ENCODE measurements at places on chromosomes 4 and X.
A peak's percentile ranks its signal among the peaks of the same experiment; 100 is the strongest.

DNA sequence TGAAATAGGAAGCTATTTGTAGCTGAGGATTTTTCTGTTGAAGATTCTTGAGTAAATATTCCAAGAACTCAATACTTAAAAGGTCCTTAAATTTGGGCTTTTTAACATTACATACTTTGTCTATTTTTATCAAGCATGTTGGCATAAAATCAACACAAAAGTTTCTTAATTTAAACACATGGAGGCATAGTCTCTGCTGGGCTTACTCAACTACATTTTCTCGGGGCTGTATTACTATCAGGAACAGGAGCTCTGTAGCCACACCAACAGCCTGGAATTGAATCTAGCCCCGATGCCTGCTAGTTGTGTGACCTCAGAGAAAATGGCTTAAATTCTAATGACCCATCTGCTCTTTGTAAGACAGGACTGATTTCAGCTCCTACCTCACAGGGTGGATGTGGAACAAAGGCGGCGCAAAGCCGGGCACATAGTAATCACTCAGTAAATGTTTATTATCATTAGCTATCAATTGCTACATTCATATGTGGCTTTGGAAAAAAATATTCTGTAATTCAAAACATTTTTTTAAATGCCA, 207.0 kb downstream of the NSUN7 start:
- no peak for DNase-seq

DNA sequence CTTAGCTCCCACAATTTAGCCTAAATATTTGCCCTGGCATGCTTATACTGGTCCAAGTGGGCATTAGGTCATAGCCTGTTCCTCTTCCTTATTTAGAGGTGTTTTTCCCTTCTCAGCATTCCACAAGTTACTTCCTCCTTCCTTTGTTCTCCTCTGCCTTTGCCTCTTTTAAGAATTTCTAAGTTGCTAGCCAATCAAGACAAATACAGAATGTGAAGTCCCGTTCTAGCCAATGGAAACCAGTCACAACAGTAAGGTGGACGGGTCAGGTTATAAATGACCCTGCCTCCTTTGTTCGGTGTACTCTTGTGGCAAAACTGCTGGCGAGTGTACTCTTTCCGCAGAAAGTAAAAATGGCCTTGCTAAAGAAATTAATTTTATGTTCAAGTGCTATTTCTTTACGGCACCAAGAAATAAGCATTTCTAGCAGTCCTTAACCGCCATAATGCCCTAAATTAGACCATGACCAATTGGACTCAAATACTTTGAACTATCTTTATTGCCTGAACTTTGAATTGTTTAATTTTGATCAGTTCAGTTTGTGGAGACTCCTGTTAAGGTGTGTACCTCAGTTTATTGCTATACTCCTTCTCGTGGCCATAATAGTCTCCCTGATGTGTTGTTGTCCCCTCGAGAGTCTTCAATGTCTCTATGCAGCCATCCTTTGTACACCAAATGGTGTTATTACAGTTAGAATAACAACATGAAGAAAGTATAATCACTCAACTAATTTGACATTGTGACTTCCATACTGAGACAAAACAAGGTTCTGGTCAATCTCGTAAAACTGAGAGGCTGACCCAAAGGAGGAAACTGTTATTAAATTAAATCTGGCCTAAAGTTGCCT, 1.6 kb upstream of the HADH start:
- no peak for DNase-seq

GRCh38 chrX:14356401-14356800, 172.9 kb upstream of the GLRA2 start:
- no peak for DNase-seq

GRCh38 chrX:45232139-45232538, 31.5 kb upstream of the DIPK2B start:
- DNase-seq, result peak; percentile 63

- DNase-seq, result peak; percentile 83
These were observed 247 bp upstream of the PPA2 start for GRCh38 chr4:105474099-105474518.

Measured in Kasumi-1 (cell line).